ENCODE measurements at places on chromosomes 5 and 9.
A peak's percentile ranks its signal among the peaks of the same experiment; 100 is the strongest.

GRCh38 chr5:6717247-6717646 is 4.0 kb downstream of the TENT4A start:
- DNase-seq: no peak

DNA sequence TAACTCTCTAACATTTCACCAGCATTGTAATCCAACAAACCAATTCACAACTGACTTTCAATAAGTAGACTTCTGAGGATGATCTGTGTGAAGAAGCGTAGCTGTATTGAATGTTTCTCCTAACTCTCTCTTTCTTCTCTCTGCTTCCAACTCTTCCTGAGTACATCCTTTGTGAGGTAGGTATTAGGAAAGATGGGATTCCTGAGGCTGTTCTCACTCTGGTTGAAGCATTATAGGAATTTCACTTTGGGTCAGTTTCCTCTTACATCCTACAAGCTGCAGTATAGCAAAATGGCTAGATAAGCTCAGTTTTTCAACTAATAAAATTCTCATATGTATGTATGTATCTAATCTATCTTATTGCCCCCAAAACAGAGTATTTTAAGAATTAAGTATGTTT is 702.8 kb downstream of the CETN3 start:
- no peak for DNase-seq

DNA sequence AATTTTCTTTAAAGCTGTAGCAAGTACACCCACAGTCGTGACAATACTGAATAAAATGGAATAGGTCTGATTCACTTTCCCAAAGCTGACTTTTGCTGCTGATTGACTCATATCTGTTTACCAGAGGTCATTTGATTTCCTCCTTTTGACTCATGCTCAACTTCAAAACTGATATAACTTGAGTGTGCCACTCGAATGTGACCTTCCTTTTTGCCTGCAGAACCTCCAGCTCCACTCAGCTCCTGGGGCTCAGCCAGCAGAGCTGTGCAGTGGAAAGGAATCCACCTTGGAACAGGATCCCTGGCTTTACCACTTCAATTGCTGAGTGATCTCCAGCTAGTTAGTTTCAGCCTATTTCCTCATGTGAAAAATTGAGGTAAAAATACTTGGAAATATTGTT is 84.1 kb downstream of the FEM1C start:
- DNase-seq: peak; percentile 92

- DNase-seq: no peak
These were observed 92.6 kb downstream of the TLE4 start for GRCh38 chr9:79664375-79664831.

- peak; percentile 100 for DNase-seq
These were observed 10.7 kb downstream of the GSN start for GRCh38 chr9:121278477-121279261.

DNA sequence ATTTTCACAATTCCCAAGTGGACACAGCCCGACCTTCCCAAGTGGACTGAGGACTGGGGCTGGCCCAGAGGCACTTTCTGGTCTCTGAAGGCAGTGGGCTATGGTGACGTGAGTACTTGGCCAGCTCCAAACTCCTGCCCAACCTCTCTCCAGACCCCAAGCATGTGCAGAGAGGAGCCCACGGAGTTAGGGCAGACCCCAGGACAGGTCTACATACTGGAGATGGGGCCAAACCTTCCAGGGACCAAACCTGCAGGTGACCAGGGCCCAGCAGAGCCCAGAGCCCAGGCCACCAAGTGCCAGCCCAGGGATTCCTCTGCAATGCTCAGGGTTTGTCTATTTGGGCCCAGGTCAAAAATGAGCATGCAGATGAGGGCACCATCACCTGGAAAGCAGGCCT is 15.3 kb downstream of the BRD3 start:
- no peak for DNase-seq
